ENCODE measurements at places on chromosomes 6 and 20.

DNA sequence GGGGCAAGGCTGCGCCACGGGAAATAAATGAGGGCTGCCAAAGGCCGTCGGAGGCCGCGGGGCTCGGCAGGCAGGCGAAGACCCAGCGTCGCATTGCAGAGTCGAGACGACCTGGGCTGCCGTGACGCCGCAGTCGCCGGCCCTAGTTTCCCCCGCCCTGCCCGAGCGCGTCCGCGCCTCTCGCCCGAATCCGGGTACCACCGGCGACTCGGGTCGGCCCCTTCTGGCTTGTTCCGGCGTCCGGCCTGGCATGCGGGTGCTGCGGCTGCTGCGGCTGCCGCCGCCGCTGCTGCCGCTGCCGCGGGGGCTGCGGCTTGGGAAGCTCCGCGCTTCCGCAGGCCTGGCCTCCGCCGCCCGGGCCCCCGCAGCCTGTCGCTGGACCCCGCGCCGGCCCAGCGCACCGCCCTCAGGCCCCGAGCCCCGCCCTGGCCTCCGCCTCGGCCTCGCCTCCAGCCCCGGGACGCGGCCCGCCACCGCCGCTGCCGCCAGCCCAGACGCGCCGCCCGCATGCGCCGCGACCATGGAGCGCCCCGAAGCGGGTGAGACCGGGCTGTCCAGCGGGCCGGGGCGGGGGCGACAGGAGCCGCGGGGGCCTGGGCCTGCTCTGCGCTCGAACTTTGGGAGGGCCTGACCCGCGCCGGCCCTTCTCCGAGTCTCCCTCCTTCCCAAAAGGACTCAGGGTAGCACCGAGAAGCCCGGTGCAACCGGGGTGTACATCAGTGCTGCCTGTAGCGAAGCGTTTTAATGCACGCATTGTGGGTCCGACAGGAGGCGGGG lies at the start of gene AKAP7:
Gene AKAP7 (plus strand): TSS at position 224 of the 777 bp plus-strand sequence. CDS start 297 bp downstream, at position 521.
- peak; percentile 73 for DNase-seq
- H3K4me3 ChIP-seq, result peak within 1 kb of the TSS; percentile 66
- no peaks in the 10 kb centered on the region for H3K4me1 ChIP-seq
- H3K36me3 ChIP-seq, result no peaks in the 10 kb centered on the region
- peak within 1 kb of the TSS; percentile 98 for H3K27ac ChIP-seq
- H3K27me3 ChIP-seq, result no peaks in the 10 kb centered on the region

DNA sequence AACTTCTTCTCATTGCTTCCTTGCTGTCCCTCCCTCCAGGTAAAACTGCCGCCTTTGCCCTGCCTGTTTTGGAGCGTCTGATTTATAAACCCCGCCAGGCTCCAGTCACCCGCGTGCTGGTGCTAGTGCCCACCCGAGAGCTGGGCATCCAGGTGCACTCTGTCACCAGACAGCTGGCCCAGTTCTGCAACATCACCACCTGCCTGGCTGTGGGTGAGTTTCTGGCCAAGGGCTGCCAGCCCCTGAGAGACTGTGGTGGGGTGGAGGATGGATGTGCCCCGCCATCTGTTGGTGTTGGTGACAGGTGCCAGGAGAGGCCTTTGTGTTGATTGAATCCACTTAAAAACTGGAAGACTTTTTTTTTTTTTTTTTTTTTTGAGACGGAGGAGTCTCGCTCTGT lies 9.5 kb downstream of the DDX27 start:
- peaks cover 11% of the 10 kb centered on the region for H3K36me3 ChIP-seq
- no peaks in the 10 kb centered on the region for H3K27me3 ChIP-seq
- no peaks in the 10 kb centered on the region for H3K4me1 ChIP-seq
- H3K4me3 ChIP-seq, result no peak overlapping the region
- no peak overlapping the region for H3K27ac ChIP-seq

DNA sequence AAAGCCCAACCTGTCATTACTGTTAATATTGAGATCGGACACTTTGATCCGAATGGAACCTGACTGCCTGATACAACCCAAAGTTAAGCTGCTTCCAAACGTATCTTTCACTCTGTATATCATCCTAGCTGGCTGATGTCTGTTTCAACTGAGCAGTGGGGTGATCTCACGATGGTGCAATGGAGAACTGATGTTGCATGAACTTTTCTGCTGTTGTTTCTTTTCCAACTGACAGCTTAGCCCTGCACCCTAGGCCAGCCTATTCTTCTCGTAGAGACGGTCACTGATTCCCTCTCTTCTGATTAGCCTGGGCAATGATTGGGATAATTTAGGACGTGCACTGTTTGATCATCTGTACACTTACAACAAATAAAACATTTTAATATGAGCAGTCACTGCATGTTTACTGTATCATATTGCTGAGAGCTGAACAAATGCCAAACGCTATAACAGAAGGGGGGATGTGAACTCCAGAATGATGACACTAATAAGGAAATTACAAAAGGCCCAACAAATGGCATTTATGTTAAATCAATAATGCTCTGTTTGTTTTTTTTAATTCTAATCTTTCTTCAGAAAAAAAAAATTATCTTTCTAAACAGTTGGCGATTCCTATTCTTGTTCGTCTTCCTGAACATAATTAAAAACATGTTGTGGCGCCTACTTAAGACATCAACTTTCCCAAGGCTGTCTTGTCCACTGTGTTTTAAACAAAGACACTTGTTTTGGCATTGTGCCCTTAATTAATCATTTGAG lies 184.8 kb downstream of the ZNF217 start:
- H3K36me3 ChIP-seq, result no peaks in the 10 kb centered on the region
- H3K4me3 ChIP-seq, result no peak overlapping the region
- no peak overlapping the region for H3K27ac ChIP-seq
- no peaks in the 10 kb centered on the region for H3K27me3 ChIP-seq
- no peaks in the 10 kb centered on the region for H3K4me1 ChIP-seq

DNA sequence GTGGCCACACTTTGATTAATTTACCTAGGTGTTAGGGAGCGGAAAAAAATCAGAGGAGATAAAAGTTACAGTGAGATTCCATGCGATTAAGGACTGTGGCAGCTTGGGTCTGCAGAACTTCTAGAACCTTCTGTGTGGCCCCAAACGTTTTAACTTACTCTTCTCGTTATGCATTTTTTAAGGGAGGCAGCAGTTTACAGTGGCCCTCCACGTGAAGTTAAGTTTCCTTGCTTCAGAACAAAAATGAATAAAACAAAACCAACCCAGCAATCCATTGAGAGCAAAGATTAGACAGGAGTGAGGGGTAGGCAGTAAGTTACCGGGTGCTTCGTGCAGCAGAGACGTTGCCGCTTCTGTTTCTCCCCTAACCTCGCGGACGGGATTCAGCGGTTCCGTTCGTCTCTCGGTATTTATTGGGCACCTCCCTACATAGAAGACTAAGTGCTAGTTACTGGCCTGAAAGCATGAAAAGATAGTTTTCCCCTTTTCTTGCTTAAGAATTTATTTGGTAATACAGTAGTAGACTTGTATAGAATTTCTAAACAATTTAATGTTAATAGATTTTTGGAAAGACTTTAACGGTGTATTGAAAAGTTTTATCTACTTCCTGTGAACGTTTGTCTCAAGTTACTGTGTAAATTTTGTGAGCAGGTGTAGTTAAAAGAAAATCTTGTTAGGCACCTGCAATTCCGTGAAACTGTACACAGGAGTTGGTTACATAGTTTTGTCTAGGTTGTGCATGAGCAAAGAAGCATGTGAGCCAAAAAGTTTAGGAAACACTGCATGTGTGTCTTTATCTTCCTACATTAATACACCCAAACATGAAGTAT lies 1.1 kb downstream of the BAG2 start:
- DNase-seq, result no peak
- peak overlapping the region; percentile 85 for H3K27ac ChIP-seq
- no peaks in the 10 kb centered on the region for H3K4me1 ChIP-seq
- H3K4me3 ChIP-seq, result peak overlapping the region; percentile 89
- no peaks in the 10 kb centered on the region for H3K36me3 ChIP-seq

DNA sequence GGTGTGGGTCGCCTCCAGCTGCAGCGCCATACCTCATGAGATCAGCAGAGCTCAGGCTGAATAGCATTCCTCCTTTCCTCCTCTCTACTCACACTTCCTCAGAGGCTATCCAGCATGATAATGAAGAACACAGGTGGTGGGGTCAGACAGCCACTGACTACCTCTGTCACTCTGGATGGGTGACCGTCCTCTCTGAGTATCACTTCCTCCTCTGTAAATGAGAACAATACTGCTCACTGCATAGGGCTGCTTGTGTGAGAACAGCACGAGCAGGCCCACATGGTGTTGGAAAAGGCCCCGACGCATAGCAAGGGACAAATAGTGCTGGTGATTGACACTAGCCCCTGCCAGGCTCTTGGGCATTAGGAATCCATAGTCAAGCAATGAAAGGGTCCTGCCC lies 239.1 kb downstream of the PRKN start:
- DNase-seq, result no peak
- H3K36me3 ChIP-seq, result no peaks in the 10 kb centered on the region
- no peaks in the 10 kb centered on the region for H3K4me1 ChIP-seq
- H3K27ac ChIP-seq, result no peak overlapping the region

Measured in breast epithelium (tissue), 4 donors.